ENCODE measurements at places on chromosomes 5 and 9. TPM values are rescaled to one million over a fixed set of nuclear protein-coding genes. Genes with fewer than 3 reads are reported as not detected.

The OR2K2 gene
- not detected for total RNA-seq

The CCL21 gene
- not detected for total RNA-seq

The SPINK7 gene
- total RNA-seq = not detected

The PSAT1 gene
- total RNA-seq = 70.3 TPM

The FBLL1 gene
- not detected for total RNA-seq

The CDH6 gene
- total RNA-seq = 76.6 TPM

The PCDHA3 gene
- total RNA-seq = 0.10 TPM

The ARHGEF39 gene
- 10.4 TPM for total RNA-seq

The MYOT gene
- total RNA-seq = not detected

The OR1L1 gene
- not detected for total RNA-seq

The IL4 gene
- total RNA-seq = not detected

The IGIP gene
- 1.5 TPM for total RNA-seq

The TMEM252 gene
- total RNA-seq = not detected

The SLC1A3 gene
- total RNA-seq = not detected

The CDHR2 gene
- 0.23 TPM for total RNA-seq

The ZNF346 gene
- 23.8 TPM for total RNA-seq

The FAM169A gene
- 2.0 TPM for total RNA-seq

The CRB2 gene
- total RNA-seq = not detected

The C9orf50 gene
- total RNA-seq = not detected

The SREK1 gene
- total RNA-seq = 6.5 TPM

The GAS1 gene
- total RNA-seq = 6.5 TPM

The AJM1 gene
- total RNA-seq = 1.7 TPM

The BTNL3 gene
- not detected for total RNA-seq

The ASB6 gene
- total RNA-seq = 34.4 TPM

The TSTD2 gene
- total RNA-seq = 7.0 TPM

The TMOD1 gene
- total RNA-seq = 25.7 TPM

The CD274 gene
- total RNA-seq = 3.6 TPM

The ZSWIM6 gene
- 1.8 TPM for total RNA-seq

The DMGDH gene
- total RNA-seq = 9.6 TPM
